ENCODE measurements at places on chromosomes 1 and 21. TPM values are rescaled to one million over a fixed set of nuclear protein-coding genes. Genes with fewer than 3 reads are reported as not detected.

DNA sequence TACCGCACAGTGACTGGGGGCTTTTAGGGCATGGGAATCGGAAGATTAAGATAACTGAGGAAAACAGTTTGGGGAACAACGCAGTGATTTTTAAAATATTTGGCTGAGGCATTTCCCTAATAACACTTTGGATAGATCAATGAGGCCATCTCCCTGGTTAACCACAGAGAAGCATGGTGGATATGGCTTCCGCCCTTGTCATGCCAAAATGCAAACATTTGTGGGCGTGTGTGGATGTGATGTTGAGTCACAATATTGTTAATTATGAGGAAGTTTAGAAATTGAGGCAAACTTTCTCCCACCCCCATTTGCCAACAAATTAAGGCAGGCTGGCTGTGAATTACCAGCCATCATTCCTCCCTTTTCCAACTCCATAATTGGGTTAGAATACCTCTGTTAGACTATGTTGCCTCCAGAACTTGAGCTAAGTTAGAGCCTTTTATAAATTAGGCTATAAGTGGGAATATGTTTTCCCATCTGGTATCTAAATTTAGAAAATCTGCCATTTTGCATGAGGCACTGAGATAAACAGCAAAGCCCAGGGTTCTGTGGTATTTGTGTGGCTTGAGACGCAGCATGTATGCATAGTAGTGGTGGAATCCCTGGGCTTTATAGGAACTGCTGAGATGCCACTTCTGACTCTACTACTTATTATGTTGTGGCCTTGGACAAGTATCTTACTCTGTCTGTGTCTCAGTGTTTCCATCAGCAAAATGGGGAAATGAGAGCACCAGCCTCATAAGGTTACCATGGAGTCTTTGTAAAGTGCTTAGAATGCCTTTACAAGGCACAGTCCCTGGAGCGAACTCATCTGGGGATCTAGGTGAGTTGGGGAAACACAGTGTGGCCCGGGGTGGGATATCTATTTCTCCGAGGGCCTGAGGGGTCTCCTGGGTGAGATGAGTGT is 154.6 kb downstream of the C1orf94 start:
- DNase-seq, result no peak

- no peak for DNase-seq
These were observed 13.2 kb upstream of the TUFT1 start for GRCh38 chr1:151526735-151527525.

GRCh38 chr1:204155881-204156280 is 4.0 kb upstream of the ETNK2 start:
- DNase-seq, result no peak

Gene ITGB2
- 15.4 TPM for polyA plus RNA-seq

Measured in small intestine (tissue), 16 donors.